ENCODE measurements at places on chromosomes 2 and 18.

DNA sequence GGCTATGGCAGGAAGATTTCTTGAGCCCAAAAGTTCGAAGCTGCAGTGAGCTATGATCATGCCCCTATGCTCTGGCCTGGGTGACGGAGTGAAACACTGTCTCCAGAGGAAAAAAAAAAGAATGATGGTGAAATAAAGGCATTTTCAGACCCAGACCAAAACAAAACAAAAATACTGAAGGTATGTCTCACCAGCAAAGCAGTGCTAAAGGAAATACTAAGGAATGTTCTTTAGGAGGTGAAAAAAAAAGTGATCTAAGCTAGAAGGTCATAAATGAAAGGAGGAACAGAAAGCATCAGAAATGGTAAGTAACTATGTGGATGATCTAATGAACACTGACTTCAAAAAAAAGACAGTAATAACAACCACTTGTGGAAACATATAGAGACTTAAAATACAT lies 18.7 kb downstream of the SS18 start:
- DNase-seq = no peak

GRCh38 chr2:219522111-219523030 lies 8.1 kb downstream of the ASIC4 start:
- no peak for DNase-seq

- no peak for DNase-seq
Observed at GRCh38 chr2:135320465-135321355, 210.3 kb downstream of the ZRANB3 start.

DNA sequence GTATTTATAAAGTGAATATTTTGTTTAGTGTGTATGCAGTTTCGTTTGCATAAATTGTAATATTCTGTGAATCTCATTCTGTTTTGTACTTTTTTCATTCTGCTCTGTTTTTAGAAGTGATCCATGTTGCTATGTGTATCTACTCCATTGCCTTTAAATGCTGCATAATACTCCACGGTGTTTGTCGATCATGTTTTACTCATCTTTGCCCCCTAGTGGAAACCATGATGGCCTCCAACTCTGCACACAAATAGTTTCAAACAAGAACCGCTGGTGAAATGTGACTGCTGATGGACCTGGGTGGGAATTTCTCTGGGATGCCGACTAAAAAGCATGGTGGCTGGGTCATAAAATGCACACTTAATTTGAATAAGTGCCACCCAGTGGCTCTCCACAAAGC lies 32.0 kb upstream of the SKOR2 start:
- no peak for DNase-seq

DNA sequence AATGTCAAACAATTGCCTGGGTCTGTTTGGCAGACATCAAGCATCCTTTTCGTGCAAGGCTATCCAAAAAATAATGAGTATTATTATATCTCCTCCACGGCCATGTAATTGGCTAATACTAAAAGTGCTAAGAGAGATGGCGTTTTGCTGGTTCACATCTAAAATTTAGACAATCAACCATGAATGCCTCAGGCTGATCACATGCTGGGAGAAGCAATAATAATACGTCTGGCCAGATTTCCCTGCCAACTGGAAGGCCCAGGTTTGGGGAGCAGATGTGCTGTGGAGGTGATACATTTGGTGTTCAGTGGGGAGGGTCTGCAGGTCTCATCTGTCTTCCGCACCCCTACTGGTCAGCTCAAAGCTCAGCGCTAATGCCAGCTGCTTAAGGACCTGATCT lies 60.3 kb upstream of the CREB1 start:
- DNase-seq = no peak

- DNase-seq = no peak
Observed at GRCh38 chr2:138777996-138778395, 2.2 kb downstream of the NXPH2 start.

DNA sequence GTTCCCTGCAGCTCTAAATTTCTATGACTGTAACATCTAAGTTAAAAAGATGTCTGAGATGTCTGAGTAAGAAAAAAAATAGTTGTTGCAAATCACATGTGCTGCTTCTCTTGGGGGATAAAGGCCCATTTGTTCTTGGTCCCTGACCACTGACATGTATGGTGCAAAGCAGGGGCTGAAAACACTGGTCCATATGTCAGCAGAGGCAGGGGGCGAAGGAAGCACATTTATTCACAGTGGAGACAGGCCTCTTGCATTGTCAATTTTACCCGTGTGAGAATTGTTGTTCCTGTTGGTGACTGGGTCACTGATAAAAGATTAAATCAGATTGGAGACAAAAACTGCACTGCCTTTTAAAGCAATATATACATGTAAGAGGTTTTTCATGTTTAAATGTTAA lies 38.8 kb downstream of the PRKCE start:
- no peak for DNase-seq

DNA sequence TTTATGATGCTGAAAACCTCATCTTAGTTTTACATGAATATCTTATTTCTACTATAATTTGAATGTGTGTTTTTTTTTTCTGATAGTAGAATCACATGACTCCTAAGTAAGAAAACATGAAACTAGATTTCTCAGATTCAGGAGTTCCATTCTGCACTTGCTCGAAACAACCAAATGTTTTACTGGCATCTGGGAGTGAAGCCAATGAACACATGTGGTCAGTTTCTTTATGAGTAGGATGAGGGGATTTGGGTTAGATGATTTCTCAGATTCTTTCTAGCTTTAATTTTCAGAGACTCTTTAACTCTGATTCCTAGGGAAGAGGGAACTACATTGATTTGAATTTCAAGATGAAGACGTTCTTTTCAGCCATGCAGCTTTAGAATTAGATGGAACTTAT lies 225.0 kb upstream of the NT5C1B start:
- no peak for DNase-seq

DNA sequence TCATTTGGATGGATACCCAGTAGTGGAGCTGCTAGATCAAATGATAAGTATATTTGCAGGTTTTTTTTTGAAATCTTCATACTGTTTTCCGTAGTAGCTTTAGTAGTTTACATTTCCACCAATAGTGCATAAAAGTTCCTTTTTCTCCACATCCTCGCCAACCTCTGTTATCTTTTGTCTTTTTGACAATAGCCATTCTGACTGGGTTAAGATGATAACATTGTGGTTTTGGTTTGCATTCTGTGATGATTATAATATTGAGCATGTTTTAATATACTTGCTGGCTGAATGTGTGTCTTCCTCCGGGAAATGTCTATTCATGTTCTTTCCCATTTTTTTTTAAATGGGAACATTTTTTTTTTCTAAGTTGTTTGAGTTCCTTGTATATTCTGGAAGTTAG lies 260.0 kb downstream of the GULP1 start:
- DNase-seq = no peak

DNA sequence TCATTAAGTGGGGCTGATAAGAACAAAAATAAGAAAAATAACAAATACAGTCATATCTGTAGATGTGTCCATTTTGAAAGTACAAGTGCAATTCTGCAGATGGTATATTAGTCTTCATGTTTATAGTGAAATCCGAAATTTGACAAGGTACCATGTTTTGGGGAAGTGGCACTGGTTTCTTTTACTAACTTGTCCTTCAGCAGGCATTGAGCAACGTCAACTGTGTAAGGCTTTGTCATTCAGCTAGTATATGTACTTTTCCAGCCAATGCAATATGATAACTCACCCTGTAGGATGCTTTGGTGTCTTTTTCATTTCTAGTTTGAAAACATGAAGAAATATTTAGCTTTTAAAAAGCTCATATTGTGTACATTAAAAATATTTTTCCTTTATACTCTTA lies 139.9 kb downstream of the MCFD2 start:
- DNase-seq = no peak

GRCh38 chr2:213016984-213017351 lies 134.4 kb downstream of the IKZF2 start:
- no peak for DNase-seq

DNA sequence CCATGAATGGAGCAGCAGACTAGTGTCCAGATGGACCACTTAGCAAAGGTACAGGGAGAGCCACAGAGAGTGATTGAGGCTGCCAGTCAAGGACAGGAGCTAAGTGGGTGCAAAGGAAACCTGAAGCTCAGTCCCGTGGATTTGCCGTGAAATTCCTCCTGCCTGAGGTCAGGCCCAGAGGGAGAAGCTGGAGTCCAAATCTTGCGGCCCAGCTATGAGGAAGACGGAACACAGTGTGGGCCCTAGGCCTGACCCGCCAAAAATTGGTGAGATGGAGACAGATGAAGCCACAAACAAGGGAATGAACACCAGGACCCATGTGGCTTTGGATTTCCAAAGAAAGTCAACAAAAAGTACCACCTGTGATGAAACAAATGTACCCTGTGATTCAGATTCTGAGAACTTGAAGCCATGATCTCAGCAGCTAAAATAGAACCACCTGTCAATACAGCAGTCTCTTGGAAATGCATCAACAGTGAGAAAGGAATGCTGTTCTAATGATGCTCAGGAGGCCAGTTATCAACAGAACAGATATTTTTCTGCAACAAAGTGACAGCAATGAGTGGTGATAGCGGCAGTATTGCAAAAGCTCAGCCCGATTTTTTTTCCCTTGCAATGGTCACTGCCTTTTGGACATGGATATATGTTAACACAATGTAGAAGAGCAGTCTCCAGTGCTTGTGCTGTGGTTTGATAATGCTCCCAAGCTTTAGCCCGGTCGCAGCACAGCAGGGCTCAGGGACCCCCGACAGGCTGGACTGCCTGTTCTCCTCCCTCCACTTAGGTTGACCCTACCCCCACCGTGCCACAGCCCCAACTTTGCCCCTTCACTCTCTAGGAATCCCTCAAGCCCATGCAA lies 10.7 kb downstream of the COL6A3 start:
- no peak for DNase-seq

DNA sequence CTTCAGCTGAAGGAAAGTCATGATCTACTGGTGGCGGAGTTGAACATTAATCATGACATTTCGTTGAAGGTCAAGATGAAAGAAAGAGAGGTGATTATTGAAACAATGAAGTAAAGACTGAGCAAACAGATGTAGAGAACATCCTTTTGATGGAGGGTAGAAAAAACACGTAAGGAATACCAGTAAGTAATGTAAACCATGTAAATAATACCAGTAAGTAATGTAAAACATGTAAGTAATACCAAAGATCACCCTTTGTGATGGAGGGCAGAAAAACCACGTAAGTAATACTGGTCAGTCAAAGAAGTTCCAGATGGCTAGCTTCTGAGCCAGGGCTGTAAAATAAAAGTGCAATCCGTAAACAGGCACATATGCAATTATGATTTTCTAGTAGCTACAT lies 1387.7 kb downstream of the SUCLG1 start:
- DNase-seq = no peak

DNA sequence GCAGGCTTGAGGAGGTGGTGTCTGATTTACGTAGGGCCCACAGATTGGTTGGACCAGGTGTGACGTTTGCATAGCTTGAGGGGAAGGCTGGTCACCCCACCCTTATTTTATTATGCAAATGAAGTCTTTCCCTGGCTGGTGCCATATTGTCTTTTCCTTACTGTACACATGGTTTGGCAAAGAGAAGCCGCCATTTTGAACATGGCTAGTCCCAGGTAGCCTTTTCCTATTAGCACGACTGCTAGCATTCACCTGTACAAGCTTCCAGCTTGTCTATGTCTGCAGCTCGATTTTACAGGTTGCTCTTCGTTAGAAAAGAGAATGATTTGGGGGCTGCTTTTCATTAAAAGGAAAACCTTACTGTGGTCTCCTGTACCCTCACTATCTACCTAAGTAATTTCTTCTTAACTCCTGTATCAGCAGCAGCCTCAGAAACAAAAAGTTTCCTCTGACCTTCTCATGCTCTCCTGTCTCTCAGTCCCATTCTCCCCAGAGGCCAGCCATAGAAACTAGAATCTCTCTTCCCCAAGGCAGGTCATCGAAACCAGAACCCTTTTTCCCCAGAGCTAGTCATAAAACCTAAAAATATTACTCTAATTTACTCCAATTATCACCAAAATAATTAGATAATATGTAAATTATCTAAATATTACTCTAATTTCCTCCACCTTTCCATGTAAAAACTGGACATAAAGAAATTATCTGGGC lies 151.8 kb downstream of the B3GNT2 start:
- DNase-seq = no peak

DNA sequence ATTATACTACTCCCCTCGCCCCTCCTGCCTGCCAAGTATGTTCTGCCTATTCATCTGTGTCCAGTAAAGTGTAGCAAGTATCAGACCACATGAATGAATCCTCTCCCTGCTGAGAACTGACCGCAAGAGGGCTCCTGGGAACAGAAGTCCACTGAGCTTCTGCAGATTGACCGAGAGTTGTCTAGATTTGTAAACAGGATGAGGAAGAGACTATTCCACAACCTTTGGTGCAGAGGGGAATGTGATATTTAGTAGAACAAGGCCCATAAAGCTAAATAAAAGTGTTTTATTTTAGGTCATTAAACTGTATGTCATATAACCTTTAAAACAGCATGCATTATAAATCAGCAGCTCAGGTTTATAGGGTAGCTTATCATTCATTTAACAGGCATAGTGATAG lies 377.0 kb downstream of the DCC start:
- no peak for DNase-seq

DNA sequence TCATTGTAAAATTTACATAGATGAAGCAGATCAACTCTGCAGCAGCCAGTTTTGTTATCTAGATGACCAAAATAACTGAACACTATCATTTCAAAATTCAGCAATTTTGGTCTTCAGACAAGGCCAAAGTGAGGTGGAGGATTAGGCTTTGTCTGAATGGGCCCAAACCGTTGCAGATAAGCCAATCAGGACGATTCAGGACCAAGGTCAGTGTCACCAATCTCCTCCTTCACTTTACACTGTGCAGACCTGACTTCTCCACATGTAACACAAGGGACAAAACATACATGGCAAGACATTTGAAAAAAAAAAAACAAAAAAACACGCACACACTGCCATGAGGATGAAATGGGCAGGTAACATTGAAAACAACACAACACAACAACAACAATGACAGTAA lies 211.2 kb downstream of the NAPG start:
- no peak for DNase-seq

- no peak for DNase-seq
Observed at GRCh38 chr2:213691351-213691750, 407.1 kb downstream of the SPAG16 start.

DNA sequence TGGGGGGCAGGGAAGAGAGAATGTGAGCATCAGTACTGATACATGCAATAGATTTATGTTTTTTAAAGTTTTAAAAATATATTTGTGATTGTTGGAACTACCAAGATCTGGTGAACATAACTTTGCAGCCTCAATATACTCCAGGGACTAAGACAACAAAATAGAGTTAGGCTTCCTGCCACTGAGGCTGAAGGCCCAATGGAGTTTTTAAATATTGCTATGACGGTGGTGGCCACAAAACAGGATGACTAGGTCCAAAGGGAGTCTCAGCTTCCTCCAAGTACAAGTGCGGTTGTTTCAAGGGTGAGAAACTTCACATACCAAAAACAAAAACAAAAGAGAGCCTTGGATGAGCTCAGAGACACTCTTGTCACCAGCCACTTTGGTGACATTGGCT lies 72.9 kb downstream of the CCBE1 start:
- DNase-seq = no peak

Measured in NCI-H1436 treated with DMSO at 0.1 percent for 48 hours (cell line).